ENCODE measurements at places on chromosomes 1 and 21. TPM values are rescaled to one million over a fixed set of nuclear protein-coding genes. Genes with fewer than 3 reads are reported as not detected.
A peak's percentile ranks its signal among the peaks of the same experiment; 100 is the strongest.

DNA sequence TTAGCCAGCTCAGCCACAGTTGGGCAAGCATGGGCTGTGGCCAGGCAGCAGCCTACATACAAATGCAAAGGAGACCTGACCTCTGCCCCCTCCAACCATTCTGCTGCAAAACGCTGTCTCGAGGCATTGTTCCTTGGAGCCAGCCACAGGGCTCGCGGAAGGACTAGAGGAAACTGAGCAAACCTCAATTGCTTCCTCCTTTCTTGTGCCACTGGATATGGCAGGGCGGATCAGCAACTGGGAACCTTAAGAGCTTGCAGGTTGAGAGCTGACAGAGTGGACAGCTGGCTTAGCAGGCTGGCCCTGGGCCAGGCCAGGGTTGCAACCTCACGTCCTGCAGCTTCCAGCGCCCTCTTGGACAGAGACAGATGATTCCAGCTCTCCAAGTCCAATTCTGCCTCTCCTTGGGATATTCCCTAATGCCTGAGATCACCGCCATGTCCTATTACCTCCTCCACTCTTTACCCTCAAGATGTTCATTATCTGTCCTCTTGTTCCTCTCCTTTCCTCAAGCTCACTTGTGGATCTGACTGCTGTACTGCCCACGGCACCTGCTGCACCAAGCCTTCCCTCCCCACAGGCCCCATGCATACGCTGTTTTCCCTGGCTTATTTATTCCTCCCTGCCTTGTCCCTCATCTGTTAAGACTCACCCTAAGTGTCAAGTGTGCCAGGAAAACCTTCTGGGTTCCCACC, 67.5 kb downstream of the SDC3 start:
- DNase-seq, result peak; percentile 71

- no peak for DNase-seq
Observed at GRCh38 chr1:176896216-176896615, 268.3 kb downstream of the ASTN1 start.

- no peak for DNase-seq
Observed at GRCh38 chr21:44450402-44450801, 4.9 kb upstream of the LRRC3 start.

DNA sequence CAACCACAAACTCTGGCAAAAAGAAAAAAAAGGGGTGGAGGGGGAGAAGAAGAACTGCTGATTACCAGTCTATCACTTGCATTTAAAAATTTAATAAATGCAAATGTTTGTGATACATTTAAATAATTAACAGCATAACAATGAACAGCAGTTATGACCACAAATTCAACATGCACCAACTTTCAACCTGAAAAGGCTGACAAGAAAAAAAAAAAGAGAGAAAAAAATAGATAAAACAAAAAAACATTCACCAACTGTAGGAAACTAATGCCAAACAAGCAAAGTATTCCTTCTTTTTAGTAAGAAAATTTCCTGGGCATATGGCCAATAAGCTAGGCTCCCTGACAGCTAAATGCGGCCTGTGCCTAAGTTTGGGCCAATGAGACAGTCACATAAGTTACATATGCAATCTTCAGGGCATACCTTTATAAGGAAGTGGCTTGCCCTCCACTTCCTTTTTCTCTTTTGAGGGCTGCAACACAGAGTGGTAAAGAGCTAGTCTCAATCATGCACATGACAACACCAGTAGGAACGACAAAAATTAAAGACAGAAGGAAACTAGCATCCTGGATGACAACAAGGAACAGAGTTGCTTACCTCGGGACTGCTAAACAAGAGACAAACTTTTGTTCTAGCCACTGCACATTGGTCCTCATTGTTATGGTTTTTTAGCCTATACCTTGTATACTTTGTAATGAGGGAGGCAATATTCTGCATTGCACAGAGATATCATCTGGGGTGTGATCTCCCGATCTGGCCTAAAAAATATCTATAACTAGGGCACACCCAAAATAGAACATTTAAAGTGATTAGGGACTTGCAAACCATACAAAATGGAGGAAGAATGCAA, 24.2 kb upstream of the PHTF1 start:
- DNase-seq, result no peak

DNA sequence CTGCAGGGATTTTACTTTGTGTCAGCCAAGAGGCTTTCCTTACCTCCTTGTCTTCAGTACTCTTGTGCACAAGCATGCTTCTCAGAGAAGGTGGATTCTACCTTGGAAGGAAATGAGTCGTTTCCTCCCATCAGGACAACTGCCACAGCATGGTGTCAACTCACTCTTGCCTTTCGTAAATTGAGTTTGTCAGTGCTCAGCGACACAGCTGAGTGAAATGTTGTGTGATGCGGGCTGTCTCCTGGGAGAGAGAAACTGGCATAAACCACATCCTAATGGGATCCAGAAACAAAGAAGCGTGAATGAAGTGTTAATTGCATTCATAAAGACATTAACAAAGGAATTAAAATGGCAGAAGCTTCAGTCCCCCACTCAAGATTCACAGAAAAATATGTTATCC, 51.5 kb upstream of the SLC22A15 start:
- no peak for DNase-seq

GRCh38 chr1:15700508-15700907, 16.4 kb downstream of the PLEKHM2 start:
- peak; percentile 72 for DNase-seq

GRCh38 chr1:100585786-100586185, 47.8 kb downstream of the GPR88 start:
- DNase-seq, result no peak

Gene CELA2A
- not detected for total RNA-seq

Gene ATP5PF
- 76.7 TPM for total RNA-seq
